ENCODE measurements at places on chromosomes 6 and 20. TPM values are rescaled to one million over a fixed set of nuclear protein-coding genes. Genes with fewer than 3 reads are reported as not detected.

The BNIP5 gene
- total RNA-seq = 0.14 TPM

The HUS1B gene
- total RNA-seq = 0.19 TPM

The DDO gene
- total RNA-seq = 0.14 TPM

The ZKSCAN3 gene
- 5.1 TPM for total RNA-seq

The HEY2 gene
- total RNA-seq = 0.24 TPM

The THEMIS gene
- 71.3 TPM for total RNA-seq

The GFRAL gene
- total RNA-seq = 0.05 TPM

The THBD gene
- total RNA-seq = 1.6 TPM

The RIPOR3 gene
- 12.2 TPM for total RNA-seq

The MAS1 gene
- under 0.01 TPM for total RNA-seq

The HRH3 gene
- total RNA-seq = not detected

The ERVFRD-1 gene
- 0.14 TPM for total RNA-seq

The CENPW gene
- 37.6 TPM for total RNA-seq

The PSORS1C2 gene
- total RNA-seq = not detected

The ADGRG6 gene
- 10.2 TPM for total RNA-seq

The OPRL1 gene
- 1.4 TPM for total RNA-seq

The MYBL2 gene
- 28.8 TPM for total RNA-seq

The GTSF1L gene
- total RNA-seq = 0.14 TPM

The ADGRF5 gene
- 4.2 TPM for total RNA-seq

The PEDS1 gene
- 18.2 TPM for total RNA-seq

The CDS2 gene
- total RNA-seq = 18.9 TPM

The PROKR2 gene
- total RNA-seq = not detected

The TMEM242 gene
- 6.1 TPM for total RNA-seq

The CAPN11 gene
- total RNA-seq = 3.5 TPM

The ZNF311 gene
- 0.76 TPM for total RNA-seq

The RAB44 gene
- 0.28 TPM for total RNA-seq

The BMP2 gene
- total RNA-seq = 0.47 TPM

The ESR1 gene
- 0.28 TPM for total RNA-seq

The PHACTR3 gene
- 2.9 TPM for total RNA-seq

The APOBEC2 gene
- 12.0 TPM for total RNA-seq

The LAMA2 gene
- 4.0 TPM for total RNA-seq

The HAO1 gene
- total RNA-seq = 0.05 TPM

The PRICKLE4 gene
- total RNA-seq = 0.38 TPM

The F13A1 gene
- total RNA-seq = 24.3 TPM

The BPI gene
- 2.1 TPM for total RNA-seq

All from thymus (tissue), 14 donors.